ENCODE measurements at places on chromosomes 5 and 9.
A peak's percentile ranks its signal among the peaks of the same experiment; 100 is the strongest.

DNA sequence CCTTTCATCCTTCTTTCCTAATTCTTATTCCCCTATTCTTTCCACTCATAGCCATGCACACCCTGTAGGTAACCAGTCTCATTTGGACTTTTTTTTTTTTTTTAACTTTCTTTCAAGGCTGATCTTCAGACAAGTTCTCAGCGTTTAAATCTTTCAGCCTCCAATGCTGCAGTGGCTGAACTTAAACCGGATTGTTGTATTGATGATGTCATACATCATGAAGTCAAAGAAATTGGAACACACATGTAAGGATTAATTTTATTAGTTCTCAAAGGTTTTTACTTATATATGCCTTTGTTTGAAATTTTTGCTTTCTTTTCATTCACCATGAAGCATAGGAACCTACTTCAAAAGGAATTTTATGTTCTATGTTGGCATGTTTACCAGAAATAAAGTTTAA, 22.1 kb downstream of the SHLD3 start:
- no peak for DNase-seq

- DNase-seq = no peak
These were observed 9.3 kb upstream of the ADRA1B start for GRCh38 chr5:159906943-159907342.

- no peak for DNase-seq
These were observed 21.0 kb downstream of the LARP1 start for GRCh38 chr5:154776167-154776566.

GRCh38 chr9:128920381-128921058, at the start of gene PHYHD1:
TSS of gene PHYHD1 (plus strand) at chr9:128920982. CDS start at chr9:128922324, 1,342 bp downstream.
- DNase-seq = peak; percentile 84

GRCh38 chr5:2900360-2900759, 148.9 kb upstream of the IRX2 start:
- DNase-seq = no peak
